Left lung (tissue), 14 donors: ENCODE measurements at places on chromosomes 12 and 14.
A peak's percentile ranks its signal among the peaks of the same experiment; 100 is the strongest.

DNA sequence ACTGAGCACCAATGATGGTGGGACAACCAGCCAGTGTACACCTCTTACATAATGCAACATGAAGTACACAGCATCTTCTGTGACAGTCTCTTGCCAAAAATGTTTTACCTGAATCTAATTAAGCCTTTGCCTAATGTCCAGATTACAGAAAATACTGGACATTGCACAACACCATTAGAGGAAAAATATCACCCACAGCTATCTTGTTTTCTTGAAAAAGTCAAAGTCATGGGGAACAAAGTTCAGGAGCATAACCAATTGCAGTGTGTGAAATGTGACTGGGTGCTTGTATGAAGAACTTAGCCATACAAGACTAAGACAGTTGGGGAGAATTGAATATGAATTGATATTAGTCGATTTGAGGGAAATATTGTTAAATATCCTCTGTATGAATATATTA, 12.1 kb upstream of the ANO6 start:
- peaks cover 8% of the 10 kb centered on the region for H3K4me1 ChIP-seq
- no peaks in the 10 kb centered on the region for H3K36me3 ChIP-seq
- no peak overlapping the region for H3K27ac ChIP-seq
- DNase-seq: no peak
- no peaks in the 10 kb centered on the region for H3K27me3 ChIP-seq

- no peaks in the 10 kb centered on the region for H3K4me1 ChIP-seq
- H3K4me3 ChIP-seq: no peak overlapping the region
- DNase-seq: no peak
- no peaks in the 10 kb centered on the region for H3K36me3 ChIP-seq
- no peaks in the 10 kb centered on the region for H3K27me3 ChIP-seq
Measured at GRCh38 chr14:98325761-98326160, 946.2 kb downstream of the BCL11B start.

- no peak for DNase-seq
- H3K4me3 ChIP-seq: no peak overlapping the region
- H3K36me3 ChIP-seq: no peaks in the 10 kb centered on the region
- H3K4me1 ChIP-seq: peaks cover 42% of the 10 kb centered on the region
- H3K27me3 ChIP-seq: no peaks in the 10 kb centered on the region
Measured at GRCh38 chr12:2297004-2297403, 244.2 kb downstream of the CACNA1C start.

DNA sequence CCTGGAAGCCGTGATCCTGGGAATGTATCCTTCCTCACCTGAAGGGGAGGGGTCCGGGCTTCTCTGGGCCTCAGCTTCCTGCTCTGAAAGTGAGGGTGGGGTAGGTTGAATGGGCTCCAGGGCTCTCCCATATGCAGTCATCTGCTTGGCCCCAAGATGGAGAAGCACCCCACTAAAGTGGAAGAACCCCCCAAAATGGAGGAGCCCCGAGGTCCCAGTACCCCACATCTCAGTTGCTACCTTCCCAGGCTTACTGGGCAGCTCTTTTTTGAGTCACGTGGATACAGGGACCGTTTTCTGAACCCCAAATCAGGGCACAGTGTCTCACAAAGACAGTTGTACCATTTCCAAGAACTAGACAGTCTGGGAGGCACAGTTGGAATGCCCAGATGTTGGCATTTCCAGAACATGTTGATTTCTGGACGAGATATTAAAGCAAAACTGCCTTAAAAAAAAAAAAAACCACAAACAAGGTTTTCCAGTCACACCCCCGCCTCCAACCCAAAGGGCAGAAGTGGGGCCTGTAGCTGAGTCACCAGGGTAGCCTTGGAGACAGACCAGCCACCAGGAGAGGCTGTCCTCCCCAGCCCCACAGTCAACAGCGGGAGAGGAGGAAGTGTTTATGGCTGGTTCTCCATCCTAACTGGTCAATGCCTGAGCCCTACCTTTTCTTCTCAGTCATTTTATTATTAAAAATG, 12.1 kb downstream of the VASH1 start:
- H3K4me3 ChIP-seq: no peak overlapping the region
- H3K27ac ChIP-seq: peak overlapping the region; percentile 87

- H3K27ac ChIP-seq: no peak overlapping the region
- H3K4me3 ChIP-seq: no peak overlapping the region
- H3K36me3 ChIP-seq: no peaks in the 10 kb centered on the region
- H3K27me3 ChIP-seq: no peaks in the 10 kb centered on the region
- no peaks in the 10 kb centered on the region for H3K4me1 ChIP-seq
Measured at GRCh38 chr12:69457433-69457832, 12.8 kb upstream of the FRS2 start.

DNA sequence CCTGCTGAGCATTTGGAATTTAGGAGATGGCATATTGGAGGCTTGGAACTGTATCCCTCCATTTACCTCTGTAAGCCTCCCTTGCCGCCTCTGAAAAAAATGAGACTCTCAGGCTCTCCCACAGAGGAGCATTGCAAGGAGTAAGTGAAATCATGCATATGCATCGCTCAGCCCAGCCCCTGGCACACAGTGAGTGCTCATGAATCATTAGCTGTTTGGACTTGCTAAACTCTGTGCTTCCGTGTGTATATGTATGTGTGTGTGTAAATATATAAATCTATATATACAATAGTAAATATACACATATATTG, 17.1 kb upstream of the TBX3 start:
- H3K4me3 ChIP-seq: no peak overlapping the region
- H3K4me1 ChIP-seq: no peaks in the 10 kb centered on the region
- H3K36me3 ChIP-seq: no peaks in the 10 kb centered on the region
- no peak for DNase-seq
- no peak overlapping the region for H3K27ac ChIP-seq
- peaks cover 85% of the 10 kb centered on the region for H3K27me3 ChIP-seq

DNA sequence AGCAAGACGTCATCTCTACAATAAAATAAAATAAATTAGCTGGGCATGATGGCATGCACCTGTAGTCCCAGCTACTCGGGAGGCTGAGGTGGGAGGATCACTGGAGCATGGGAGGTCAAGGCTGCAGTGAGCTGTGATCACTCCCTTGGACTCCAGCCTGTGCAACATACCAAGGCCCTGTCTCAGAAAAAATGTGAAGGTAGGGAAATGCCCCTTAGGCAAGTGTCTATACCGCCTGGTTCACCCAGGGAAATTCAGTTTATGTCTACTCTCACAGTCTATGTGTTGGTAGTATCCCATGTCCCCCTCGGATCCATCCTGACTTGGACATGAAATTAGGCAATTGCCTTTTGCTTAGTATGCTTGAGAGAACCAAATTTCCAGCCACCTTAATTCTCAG, 88.4 kb upstream of the TMEM132C start:
- no peaks in the 10 kb centered on the region for H3K36me3 ChIP-seq
- H3K27ac ChIP-seq: no peak overlapping the region
- H3K27me3 ChIP-seq: no peaks in the 10 kb centered on the region
- no peak for DNase-seq

- no peak overlapping the region for H3K4me3 ChIP-seq
- peaks cover 35% of the 10 kb centered on the region for H3K4me1 ChIP-seq
- H3K27ac ChIP-seq: peak overlapping the region; percentile 79
- peak; percentile 43 for DNase-seq
Measured at GRCh38 chr12:89451841-89452251, 72.8 kb downstream of the GALNT4 start.

DNA sequence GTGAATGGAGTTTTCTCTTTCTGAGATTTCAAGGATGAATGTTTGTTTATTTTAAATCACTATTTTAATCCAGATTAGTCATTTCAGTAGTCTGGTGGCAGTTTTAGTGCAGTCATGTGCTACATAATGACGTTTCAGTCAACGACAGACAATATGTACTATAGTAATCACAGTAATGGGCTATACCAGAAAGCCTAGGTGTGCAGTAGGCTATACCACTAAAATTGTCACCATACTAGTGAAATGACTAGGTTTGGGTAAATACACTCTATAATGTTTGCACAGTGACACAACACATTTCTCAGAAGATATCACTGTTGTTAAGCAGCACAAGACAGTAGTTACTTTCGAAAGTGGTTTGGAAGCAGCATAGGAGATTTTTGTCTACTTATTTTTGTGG, 203.1 kb downstream of the ETNK1 start:
- H3K4me1 ChIP-seq: no peaks in the 10 kb centered on the region
- H3K4me3 ChIP-seq: no peak overlapping the region
- no peak for DNase-seq

DNA sequence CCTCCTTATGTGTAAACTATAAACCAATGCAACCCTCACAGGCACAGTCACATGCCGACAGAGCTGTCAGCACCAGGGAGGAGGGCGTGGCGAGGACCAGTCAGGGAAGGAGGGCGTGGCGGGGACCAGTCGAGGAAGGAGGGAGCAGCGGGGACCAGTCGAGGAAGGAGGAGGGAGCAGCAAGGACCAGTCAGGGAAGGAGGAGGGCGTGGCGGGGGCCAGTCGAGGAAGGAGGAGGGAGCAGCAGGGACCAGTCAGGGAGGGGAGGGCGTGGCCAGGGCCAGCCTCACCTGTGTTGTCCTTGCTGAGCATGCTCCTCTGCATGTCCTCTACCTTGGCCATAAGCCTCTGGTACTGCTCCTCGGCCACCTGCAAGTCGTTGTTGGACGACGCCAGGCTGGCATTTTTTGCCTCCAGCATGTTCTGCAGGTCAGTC, 24.2 kb downstream of the GOLGA3 start:
- H3K36me3 ChIP-seq: peaks cover 96% of the 10 kb centered on the region
- H3K4me1 ChIP-seq: no peaks in the 10 kb centered on the region
- no peak overlapping the region for H3K4me3 ChIP-seq
- no peak for DNase-seq
- H3K27me3 ChIP-seq: no peaks in the 10 kb centered on the region
- no peak overlapping the region for H3K27ac ChIP-seq

DNA sequence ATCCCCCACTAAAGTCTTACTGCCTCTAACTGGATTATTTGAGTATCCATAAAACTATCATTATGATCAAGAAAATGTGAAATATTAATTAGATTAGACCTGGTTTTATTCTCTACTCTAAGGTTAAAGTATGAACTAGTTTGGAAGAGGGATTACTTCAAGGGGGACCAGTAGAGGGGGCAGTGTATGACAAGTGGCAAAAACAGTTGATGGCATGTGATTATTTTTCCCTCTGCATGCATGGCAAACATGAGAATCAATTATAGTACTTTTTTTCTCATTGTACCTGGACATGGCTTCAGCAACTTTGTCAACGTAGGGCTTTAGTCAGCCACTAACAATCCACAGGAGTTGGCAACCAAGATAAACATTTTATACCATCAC, 145.0 kb upstream of the SLC38A2 start:
- no peaks in the 10 kb centered on the region for H3K27me3 ChIP-seq
- H3K27ac ChIP-seq: no peak overlapping the region
- no peak for DNase-seq
- no peak overlapping the region for H3K4me3 ChIP-seq
- peaks cover 8% of the 10 kb centered on the region for H3K4me1 ChIP-seq
- no peaks in the 10 kb centered on the region for H3K36me3 ChIP-seq

GRCh38 chr14:103198131-103199105, 75.2 kb downstream of the TNFAIP2 start:
- H3K4me1 ChIP-seq: no peaks in the 10 kb centered on the region
- H3K36me3 ChIP-seq: no peaks in the 10 kb centered on the region
- DNase-seq: no peak
- no peak overlapping the region for H3K4me3 ChIP-seq
- H3K27me3 ChIP-seq: no peaks in the 10 kb centered on the region

DNA sequence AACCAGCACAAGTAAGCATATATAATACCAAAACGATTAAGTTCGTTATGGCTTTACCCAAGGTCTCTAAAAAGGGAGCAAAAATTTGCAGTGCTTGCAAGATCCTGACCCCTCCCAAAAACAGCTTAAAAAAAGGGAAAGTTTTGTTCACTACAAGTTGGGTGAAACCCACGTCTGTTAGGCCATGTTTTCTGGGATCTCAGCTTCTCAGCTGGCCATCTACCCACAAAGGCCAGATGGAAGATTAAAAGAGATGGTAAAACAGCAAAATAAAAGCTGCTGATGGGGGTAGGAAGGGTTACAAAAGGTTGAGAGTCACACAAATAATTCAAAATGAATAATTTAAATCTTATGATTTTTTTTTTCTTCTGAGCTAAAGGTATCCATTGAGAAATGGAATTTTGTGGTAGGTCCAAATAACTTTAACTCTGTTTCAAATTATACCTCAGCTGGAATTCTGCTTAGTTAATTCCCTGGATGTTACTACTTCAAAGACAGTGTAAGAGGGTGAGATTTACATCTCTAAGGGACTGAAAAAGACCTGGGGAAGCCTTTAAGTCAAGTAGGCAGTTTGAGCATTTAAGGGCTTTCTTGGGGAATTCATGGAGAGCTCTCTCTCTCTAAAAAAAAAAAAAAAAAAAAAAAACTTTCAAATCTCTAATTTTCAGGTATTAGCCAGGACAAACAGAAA, 185.6 kb upstream of the NAV3 start:
- no peak for DNase-seq
- no peaks in the 10 kb centered on the region for H3K27me3 ChIP-seq
- H3K27ac ChIP-seq: no peak overlapping the region
- no peaks in the 10 kb centered on the region for H3K36me3 ChIP-seq

DNA sequence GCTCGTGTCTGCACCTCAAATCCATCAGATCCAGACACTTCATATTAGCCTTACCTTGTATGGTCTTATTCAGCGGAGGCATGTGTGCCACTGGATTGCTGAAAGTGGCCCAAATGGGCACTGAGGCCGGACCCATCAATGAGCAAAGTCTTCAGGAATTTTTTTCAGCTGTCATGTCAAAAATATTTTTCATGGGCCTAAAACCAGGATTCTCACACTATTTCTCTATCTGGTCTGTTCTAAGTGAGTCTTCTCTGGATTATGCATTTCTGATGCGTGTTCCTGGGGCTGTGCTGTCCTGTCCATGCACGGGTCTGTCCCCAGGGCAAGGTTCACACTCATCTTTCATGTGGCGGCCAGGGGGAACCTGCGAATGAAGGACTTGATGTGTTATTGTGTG, 94.6 kb downstream of the KCNA5 start:
- H3K4me3 ChIP-seq: no peak overlapping the region
- no peak overlapping the region for H3K27ac ChIP-seq
- no peaks in the 10 kb centered on the region for H3K36me3 ChIP-seq
- no peaks in the 10 kb centered on the region for H3K27me3 ChIP-seq
- DNase-seq: no peak
- no peaks in the 10 kb centered on the region for H3K4me1 ChIP-seq

GRCh38 chr14:51513281-51513680, 138.4 kb upstream of the FRMD6 start:
- H3K36me3 ChIP-seq: no peaks in the 10 kb centered on the region
- DNase-seq: no peak
- no peaks in the 10 kb centered on the region for H3K27me3 ChIP-seq
- no peaks in the 10 kb centered on the region for H3K4me1 ChIP-seq
- no peak overlapping the region for H3K27ac ChIP-seq
- no peak overlapping the region for H3K4me3 ChIP-seq

DNA sequence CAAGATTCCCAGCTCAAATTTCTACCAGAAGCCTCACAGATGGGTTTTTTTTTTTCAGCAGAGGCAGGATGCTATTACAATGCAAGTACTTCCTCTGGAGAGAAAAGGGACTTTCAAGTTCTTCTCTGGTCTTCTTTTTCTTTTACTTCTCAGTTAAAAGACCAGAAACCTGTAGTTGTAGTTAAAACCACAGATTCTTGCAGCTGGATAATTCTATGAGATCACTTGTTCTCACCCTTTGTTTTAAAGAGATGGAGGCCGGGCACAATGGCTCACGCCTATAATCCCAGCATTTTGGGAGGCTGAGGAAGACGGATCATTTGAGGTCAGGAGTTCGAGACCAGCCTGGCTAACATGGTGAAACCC, 47.6 kb upstream of the OVCH1 start:
- H3K4me3 ChIP-seq: no peak overlapping the region
- H3K36me3 ChIP-seq: no peaks in the 10 kb centered on the region
- no peak for DNase-seq
- H3K27me3 ChIP-seq: no peaks in the 10 kb centered on the region
- H3K27ac ChIP-seq: no peak overlapping the region

GRCh38 chr14:53470351-53471043, 317.4 kb upstream of the DDHD1 start:
- H3K27me3 ChIP-seq: no peaks in the 10 kb centered on the region
- H3K4me3 ChIP-seq: no peak overlapping the region
- H3K36me3 ChIP-seq: no peaks in the 10 kb centered on the region
- no peaks in the 10 kb centered on the region for H3K4me1 ChIP-seq
- H3K27ac ChIP-seq: no peak overlapping the region
- DNase-seq: peak; percentile 35
